KBM-7 (cell line): ENCODE measurements at places on chromosomes 6 and 20.
A peak's percentile ranks its signal among the peaks of the same experiment; 100 is the strongest.

GRCh38 chr6:112253498-112253840, 898 bp downstream of the LAMA4 start:
- DNase-seq = no peak

DNA sequence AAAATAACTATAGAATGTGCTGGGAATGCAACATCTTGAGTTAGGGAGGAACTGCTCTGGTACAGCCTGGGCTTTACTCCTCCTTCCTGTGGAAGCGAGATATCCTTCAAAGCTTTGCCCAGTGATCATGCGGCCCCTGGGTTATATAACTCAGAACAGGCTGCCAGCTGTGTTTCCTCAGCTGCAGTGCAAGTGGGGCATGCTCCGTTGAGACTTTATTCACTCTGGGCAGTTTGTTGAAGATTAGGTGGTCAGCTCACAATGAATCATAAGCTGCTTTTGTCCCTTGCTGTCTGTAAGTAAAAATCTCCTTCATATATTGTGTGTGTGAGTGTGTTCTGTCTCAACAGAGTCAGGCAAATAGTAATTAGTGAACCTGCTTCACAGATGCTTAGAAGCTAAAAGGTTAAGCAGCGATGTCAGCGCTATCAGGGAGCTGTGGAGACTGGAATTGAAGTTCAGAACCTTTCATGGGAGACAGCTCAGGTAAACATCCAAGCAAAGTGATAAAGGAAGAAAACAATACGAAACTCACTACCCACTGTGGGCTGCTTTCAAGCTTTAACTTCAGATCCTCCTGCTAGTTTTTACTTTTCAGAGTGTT, 688.4 kb downstream of the HTR1B start:
- DNase-seq = no peak

- no peak for DNase-seq
These were observed 221.0 kb upstream of the PDE10A start for GRCh38 chr6:165883851-165884640.

- DNase-seq = no peak
These were observed 492.6 kb upstream of the SOX4 start for GRCh38 chr6:21100991-21101390.

DNA sequence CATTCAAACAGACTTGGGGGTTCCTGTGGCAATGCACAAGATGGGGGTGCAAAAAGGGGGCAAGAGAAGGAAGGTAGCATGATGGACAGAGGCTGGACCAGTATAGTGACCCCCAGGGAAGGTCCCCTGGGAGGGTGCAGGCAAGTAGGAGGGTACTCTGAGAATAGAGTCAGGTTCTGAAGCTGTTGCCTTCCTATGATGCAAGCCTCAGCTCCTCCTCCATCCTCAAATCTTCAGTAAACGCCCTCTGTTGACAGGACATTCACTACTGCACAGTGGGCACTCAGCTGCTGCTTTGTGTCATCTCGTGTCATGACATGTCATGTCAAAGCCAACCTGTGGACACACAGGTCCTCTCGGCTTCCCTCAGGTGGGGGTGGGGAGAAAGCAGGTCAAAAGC, 5.8 kb upstream of the SDCBP2 start:
- peak; percentile 14 for DNase-seq

DNA sequence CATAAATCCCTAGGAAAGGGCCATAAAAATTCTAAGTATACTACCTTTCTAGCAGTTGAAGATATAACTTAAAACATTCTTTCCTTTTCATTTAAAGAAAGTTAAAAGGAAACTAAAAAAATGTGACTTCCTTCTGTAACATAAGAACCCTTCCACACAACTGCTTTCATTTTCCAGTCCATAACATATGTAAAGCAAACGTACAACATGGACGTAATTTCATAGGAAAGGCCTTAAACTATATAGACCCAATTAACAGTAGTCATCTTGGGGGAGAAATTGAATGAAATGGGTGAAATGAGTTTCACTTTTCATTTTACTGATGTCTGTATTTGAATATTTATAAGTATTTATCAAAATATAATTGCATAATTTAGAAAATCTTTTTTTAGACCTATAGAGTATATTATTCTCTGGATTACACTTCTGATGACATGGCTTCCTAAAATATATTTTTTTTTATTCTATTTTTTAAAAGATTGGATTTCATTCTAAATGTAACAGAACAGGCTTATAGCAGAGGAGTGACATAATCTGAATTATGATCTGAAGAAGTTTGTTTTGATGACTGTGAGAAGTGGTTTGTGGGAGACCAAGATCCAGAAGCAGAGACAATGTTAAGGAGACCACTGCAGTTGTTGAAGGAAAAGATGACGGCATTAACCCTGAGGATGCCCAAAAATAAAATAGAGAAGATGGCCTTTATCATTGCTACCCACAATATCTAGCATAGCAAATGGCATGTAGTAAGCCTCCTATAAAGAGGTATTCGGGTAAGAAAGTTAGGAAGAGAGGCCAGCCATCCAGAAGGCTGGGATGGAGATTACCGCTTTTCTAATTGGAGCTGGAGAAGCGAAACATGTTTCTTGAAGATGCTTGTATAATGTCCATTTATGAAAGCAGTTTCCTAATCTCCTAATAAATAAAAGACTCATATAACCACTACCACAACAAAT, 260.4 kb downstream of the PTPRK start:
- DNase-seq = no peak
